ENCODE measurements at places on chromosomes 2 and 18. TPM values are rescaled to one million over a fixed set of nuclear protein-coding genes. Genes with fewer than 3 reads are reported as not detected.

DNA sequence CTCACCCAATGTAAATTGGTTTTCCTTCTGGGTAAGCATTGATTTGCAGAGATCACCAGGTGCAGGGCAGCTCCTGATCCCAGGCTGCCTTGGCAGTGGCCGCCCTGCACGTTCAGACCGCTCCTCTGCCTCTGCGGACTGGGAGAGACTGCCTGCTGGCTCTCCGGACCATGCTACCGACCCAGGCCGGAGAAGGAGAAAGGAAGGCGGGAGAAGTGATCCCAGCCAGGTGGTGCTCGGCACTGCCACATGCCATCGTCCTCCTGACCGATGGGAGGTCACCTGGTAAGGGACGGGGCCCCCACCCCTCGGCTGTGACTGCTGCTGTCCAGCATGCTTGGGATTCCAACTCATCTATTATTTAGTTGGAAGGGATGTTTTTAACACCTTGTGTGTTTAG, 108.1 kb upstream of the POU3F3 start:
- H3K27ac ChIP-seq = no peak overlapping the region
- no peak overlapping the region for H3K4me3 ChIP-seq
- H3K36me3 ChIP-seq = no peaks in the 10 kb centered on the region
- DNase-seq = no peak

DNA sequence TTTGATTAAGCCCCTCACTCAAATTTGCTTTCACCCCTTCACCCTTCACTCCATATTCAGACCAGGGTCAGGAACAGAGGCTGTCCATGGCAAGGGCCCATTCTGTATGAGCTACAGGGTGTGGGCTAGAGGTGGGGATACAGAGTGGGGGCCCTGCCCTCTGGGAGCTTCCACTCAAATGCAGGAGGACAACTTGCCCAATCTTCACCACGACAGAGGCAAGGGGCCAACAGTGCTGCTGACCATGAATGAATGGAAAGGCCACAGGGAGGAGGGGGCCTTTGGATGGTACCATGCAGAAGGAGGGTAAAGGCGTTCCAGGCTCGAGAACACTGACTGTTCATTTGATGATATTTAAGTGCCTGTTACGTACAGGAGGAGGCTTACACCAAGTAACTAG, 22.8 kb downstream of the ADRA2B start:
- H3K4me1 ChIP-seq = no peaks in the 10 kb centered on the region
- no peak overlapping the region for H3K27ac ChIP-seq
- DNase-seq = no peak
- no peak overlapping the region for H3K4me3 ChIP-seq
- peaks cover 13% of the 10 kb centered on the region for H3K27me3 ChIP-seq

DNA sequence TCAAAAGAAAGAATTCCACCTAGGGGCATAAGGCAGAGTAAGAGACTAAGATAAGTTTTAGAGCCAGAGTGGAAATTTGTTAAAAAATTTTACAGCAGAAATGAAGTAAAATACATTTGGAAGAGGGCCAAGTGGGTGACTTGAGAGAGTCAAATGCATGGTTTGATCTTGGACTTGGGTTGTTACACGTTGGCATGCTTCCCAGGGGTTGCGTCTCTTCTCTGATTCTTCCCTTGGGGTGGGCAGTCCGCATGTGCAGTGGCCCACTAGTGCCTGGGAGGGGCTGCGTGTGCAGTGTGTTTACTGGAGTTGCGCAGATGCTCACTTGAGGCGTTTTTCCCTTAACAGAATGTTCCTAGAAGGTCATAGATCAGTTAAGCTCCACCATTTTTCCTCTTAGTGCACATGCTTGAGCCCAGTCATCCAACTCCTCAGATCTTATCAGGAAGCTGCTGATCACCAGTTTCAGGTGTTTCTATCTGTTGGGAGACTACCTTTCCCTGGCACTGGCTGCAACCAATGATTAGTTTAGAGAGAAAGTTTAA, 13.1 kb downstream of the SEH1L start:
- no peaks in the 10 kb centered on the region for H3K27me3 ChIP-seq
- no peak for DNase-seq
- H3K4me3 ChIP-seq = no peak overlapping the region
- peaks cover 47% of the 10 kb centered on the region for H3K36me3 ChIP-seq
- no peak overlapping the region for H3K27ac ChIP-seq

DNA sequence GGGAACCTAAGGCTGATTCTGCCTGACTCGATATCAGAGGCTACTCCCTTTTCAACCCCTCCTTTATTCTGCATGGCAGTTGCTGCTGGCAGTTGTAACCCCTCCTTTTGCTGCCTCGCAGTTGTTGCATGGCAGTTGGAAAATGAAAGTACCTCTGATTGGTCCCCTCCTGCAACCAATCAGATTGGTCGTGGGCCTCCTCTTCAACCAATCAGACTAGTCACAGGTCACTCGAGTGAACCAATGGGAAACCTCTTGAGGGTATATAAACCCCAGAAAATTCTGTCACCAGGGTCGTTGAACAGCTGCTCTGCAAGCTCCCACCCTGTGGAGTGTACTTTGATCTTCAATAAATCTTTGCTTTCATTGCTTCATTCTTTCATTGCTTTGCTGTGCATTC, 294.3 kb upstream of the SLC8A1 start:
- no peaks in the 10 kb centered on the region for H3K27me3 ChIP-seq
- no peaks in the 10 kb centered on the region for H3K36me3 ChIP-seq
- no peak overlapping the region for H3K27ac ChIP-seq
- no peak overlapping the region for H3K4me3 ChIP-seq

- no peaks in the 10 kb centered on the region for H3K36me3 ChIP-seq
- no peaks in the 10 kb centered on the region for H3K27me3 ChIP-seq
- DNase-seq = no peak
- no peak overlapping the region for H3K4me3 ChIP-seq
- no peak overlapping the region for H3K27ac ChIP-seq
Measured at GRCh38 chr2:186101616-186102015, 363.0 kb downstream of the FSIP2 start.

DNA sequence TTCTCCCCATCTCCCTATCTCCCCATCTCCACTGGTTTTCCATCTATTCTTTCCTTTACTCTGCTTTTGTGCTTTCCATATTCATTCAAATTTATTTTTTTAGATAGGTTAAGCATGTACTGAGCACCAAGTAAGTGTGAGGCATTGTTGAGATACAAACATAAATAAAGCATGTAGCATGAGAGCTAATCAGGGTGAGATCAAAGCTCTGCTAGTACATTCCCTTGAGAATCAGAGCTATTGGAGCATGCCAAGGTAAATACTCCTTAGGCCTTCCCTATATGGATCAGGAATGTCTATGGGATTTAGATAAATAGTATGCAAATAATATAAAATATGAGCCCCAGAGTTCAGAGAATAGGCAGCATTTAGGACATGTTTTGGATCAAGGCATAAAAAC, 25.3 kb downstream of the BABAM2 start:
- H3K27ac ChIP-seq = no peak overlapping the region
- H3K4me3 ChIP-seq = no peak overlapping the region
- H3K4me1 ChIP-seq = peaks cover 10% of the 10 kb centered on the region
- no peaks in the 10 kb centered on the region for H3K27me3 ChIP-seq
- no peak for DNase-seq

The CRACDL gene
- 0.12 TPM for total RNA-seq

The CHST9 gene
- not detected for total RNA-seq

DNA sequence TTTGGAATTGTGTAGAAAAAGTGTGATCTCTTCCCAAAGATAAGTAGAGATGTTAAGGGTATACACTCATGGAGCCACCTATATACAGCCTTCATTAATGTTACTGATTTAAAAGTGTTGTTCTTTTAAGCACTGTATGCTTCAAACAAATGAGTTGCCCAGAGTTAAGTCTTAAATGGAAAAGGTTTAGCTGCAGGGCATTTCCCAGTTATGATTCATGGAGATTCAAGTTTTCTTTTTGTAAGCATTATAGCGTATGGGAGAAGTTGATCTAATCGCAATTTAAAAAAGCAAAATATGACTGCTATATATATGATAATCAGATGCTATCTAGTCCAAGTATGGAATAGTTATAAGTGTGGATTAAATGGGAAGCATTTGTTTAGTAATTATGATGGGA, 4.8 kb downstream of the PDK1 start:
- H3K36me3 ChIP-seq = peaks cover 61% of the 10 kb centered on the region
- no peaks in the 10 kb centered on the region for H3K27me3 ChIP-seq
- no peak overlapping the region for H3K27ac ChIP-seq
- DNase-seq = no peak
- H3K4me3 ChIP-seq = no peak overlapping the region
- H3K4me1 ChIP-seq = peaks cover 37% of the 10 kb centered on the region

DNA sequence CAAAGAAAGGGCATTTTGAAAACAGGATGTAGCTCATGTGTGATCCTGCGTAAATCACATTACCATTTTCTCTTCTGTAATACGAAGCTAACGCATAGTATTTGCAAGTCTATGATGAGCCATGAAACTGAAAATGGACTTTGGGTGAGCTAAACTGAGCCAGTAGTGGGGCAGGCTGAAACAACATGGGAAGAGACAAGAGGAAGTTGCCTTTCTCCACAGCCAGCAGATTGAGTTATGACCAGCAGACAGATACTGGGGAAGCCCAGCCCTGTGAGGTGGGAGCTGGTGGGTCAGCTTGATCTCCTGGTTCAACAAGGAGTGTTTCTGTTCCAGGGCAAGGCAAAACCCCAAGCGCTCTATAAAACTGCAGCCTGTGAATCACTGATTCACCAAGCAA, 11.8 kb downstream of the CYRIA start:
- no peaks in the 10 kb centered on the region for H3K36me3 ChIP-seq
- no peak overlapping the region for H3K4me3 ChIP-seq
- no peak overlapping the region for H3K27ac ChIP-seq
- peaks cover 18% of the 10 kb centered on the region for H3K4me1 ChIP-seq
- peaks cover 5% of the 10 kb centered on the region for H3K27me3 ChIP-seq

The DPP4 gene
- total RNA-seq = 65.4 TPM

DNA sequence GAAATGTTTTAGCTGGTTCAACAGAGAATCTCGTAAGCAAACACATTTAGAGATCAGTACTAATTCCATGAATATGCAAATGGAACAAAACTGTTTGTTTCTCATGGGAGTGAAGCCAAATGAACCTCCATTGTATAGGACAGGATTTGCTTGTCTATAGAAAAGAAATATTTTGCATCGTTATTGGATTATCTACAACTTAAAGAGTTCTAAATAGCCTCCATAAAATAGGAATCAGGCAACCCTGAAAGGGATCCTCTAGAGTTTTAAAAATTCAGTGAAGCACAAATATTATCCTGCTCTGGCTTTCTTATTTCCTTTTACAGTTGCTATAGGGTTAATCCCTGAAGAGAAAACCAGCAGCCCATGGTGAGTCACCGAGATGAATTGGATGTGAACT, 378.4 kb upstream of the NRXN1 start:
- no peak for DNase-seq
- H3K4me3 ChIP-seq = no peak overlapping the region
- no peaks in the 10 kb centered on the region for H3K27me3 ChIP-seq
- H3K27ac ChIP-seq = no peak overlapping the region

- peaks cover 2% of the 10 kb centered on the region for H3K4me1 ChIP-seq
- H3K4me3 ChIP-seq = no peak overlapping the region
- no peak for DNase-seq
- H3K36me3 ChIP-seq = peaks cover 3% of the 10 kb centered on the region
- peaks cover 5% of the 10 kb centered on the region for H3K27me3 ChIP-seq
- H3K27ac ChIP-seq = no peak overlapping the region
Measured at GRCh38 chr2:173184031-173185004, 108.7 kb downstream of the MAP3K20 start.

The CAPN14 gene
- 0.07 TPM for total RNA-seq

The ARHGAP15 gene
- 56.2 TPM for total RNA-seq

GRCh38 chr18:51588616-51589015, 391.1 kb upstream of the MEX3C start:
- no peak for DNase-seq
- no peaks in the 10 kb centered on the region for H3K4me1 ChIP-seq
- no peak overlapping the region for H3K27ac ChIP-seq
- H3K4me3 ChIP-seq = no peak overlapping the region
- peaks cover 1% of the 10 kb centered on the region for H3K27me3 ChIP-seq

GRCh38 chr2:37912056-37912455, 13.0 kb upstream of the RMDN2 start:
- H3K27ac ChIP-seq = no peak overlapping the region
- no peak overlapping the region for H3K4me3 ChIP-seq
- no peak for DNase-seq
- H3K27me3 ChIP-seq = peaks cover 14% of the 10 kb centered on the region
- no peaks in the 10 kb centered on the region for H3K36me3 ChIP-seq

DNA sequence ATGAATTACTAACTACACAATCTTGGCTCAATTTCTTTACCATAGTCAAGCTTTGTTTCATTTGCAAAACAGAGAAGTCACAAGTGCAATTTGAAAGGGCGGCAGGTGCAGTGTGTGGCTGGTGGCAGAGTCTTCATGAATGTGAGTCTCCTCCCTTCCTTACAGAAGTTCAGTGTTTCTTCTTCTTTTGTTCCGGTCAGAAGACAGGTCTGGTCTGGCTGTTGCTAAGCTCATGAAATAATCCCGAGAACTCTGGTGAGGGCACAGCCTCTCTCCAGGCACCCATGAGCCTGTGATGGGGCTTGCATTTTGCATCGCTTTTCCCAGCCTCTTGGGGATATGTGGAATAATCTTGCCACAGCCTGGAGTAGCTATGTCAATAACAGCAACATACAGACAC, 824.8 kb upstream of the SALL3 start:
- no peak overlapping the region for H3K27ac ChIP-seq
- H3K4me3 ChIP-seq = no peak overlapping the region
- no peaks in the 10 kb centered on the region for H3K4me1 ChIP-seq
- no peaks in the 10 kb centered on the region for H3K27me3 ChIP-seq
- DNase-seq = no peak
- H3K36me3 ChIP-seq = no peaks in the 10 kb centered on the region

The MYO3B gene
- total RNA-seq = 0.95 TPM

- peaks cover 9% of the 10 kb centered on the region for H3K4me1 ChIP-seq
- no peak overlapping the region for H3K27ac ChIP-seq
- peaks cover 64% of the 10 kb centered on the region for H3K27me3 ChIP-seq
- peak overlapping the region; percentile 43 for H3K4me3 ChIP-seq
- H3K36me3 ChIP-seq = no peaks in the 10 kb centered on the region
Measured at GRCh38 chr2:85133751-85134254, 611 bp downstream of the TCF7L1 start.

- H3K4me3 ChIP-seq = no peak overlapping the region
- H3K27me3 ChIP-seq = no peaks in the 10 kb centered on the region
- peaks cover 76% of the 10 kb centered on the region for H3K36me3 ChIP-seq
- H3K4me1 ChIP-seq = peaks cover 17% of the 10 kb centered on the region
- H3K27ac ChIP-seq = peak overlapping the region; percentile 77
- no peak for DNase-seq
Measured at GRCh38 chr2:143704451-143705106, 575.4 kb downstream of the ARHGAP15 start.

- peaks cover 66% of the 10 kb centered on the region for H3K4me1 ChIP-seq
- no peaks in the 10 kb centered on the region for H3K27me3 ChIP-seq
- no peak overlapping the region for H3K4me3 ChIP-seq
Measured at GRCh38 chr2:239255218-239255617, 145.6 kb downstream of the HDAC4 start.

- H3K4me1 ChIP-seq = no peaks in the 10 kb centered on the region
- no peak overlapping the region for H3K27ac ChIP-seq
- H3K36me3 ChIP-seq = no peaks in the 10 kb centered on the region
- H3K4me3 ChIP-seq = no peak overlapping the region
- peaks cover 4% of the 10 kb centered on the region for H3K27me3 ChIP-seq
Measured at GRCh38 chr2:152548996-152549395, 168.3 kb downstream of the PRPF40A start.
